ENCODE measurements at places on chromosomes 7 and 10.

GRCh38 chr7:149569726-149570422, 72.3 kb upstream of the ZNF746 start:
- DNase-seq = no peak

DNA sequence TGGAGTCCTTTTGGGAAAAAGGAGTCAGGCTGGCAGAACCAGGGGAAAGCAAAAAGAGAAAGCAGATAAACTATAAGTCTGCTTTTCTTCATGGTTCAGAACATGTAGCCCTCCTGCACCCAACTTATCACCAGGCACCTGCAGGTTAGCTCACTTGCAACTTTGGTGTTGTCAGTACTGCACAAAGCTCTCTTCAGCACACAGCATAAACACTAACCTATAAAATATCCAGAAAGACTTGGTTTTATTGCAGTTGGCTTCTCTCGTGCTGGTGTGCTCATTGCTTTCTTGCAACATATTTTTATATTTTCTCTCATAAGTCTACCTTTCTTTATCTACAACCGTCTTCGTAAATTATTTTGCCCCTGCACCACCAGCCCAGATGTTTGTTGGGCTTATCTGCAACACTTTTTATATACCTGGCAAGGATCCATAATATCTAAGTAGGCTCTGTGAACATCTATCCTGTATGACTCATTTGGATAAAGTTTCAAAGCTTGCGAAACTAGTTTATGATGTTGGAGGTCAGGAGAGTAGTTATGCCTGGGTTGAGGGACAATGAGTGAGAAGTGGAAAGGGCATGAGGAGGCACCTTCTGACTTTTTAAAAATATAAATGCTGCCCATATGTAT, 164.6 kb downstream of the ANKRD30A start:
- DNase-seq = no peak

- DNase-seq = no peak
Observed at GRCh38 chr10:116526219-116526618, 19.5 kb upstream of the PNLIP start.

DNA sequence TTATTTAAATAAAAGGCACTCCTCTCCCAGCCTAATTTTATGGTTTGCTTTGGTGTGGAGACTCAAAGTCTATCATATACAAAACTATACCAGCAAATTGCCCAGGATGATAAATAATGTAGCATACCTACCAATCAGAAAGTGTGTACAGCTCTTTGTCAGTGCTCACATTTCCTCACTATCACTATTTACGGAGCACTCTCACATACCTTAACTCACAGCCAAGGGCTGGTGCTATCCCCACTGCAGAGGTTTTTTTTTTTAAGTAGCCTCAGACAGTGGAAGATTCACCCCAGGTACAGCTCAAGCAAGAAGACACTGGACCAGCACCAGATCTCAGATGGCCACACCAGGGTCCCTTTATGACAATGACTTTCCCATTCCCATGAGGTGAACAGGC, 2.5 kb downstream of the PDLIM1 start:
- no peak for DNase-seq

DNA sequence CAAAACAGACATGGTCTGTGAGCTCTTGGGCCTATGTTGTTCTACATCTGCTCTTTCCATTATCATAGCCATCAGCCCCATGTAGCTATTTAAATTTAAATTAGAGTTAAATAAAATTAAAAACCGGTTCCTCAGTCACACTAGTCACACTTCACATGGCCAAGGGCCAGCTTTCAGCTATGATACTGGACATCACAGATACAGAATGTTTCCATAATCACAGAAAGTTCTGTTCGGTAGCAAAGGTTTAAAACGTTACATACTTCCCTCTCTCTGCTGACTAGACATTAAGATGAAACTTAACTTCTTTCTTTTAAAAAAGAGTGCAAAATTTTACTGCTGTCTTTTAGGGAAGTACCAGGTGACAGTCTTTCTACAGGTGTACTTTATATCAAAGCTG, 43.0 kb downstream of the SRPK2 start:
- no peak for DNase-seq

GRCh38 chr10:13970236-13970956, 360.3 kb downstream of the FRMD4A start:
- DNase-seq = no peak

GRCh38 chr10:133275684-133276092, 980 bp downstream of the ADAM8 start:
- DNase-seq = peak; percentile 81

Data from GM13977 (cell line).